ENCODE measurements at places on chromosomes 11 and 22.

- no peak for DNase-seq
These were observed 67.5 kb downstream of the MYEOV start for GRCh38 chr11:69361466-69361865.

GRCh38 chr11:100640646-100641045 lies 46.4 kb upstream of the ARHGAP42 start:
- DNase-seq = peak; percentile 57

DNA sequence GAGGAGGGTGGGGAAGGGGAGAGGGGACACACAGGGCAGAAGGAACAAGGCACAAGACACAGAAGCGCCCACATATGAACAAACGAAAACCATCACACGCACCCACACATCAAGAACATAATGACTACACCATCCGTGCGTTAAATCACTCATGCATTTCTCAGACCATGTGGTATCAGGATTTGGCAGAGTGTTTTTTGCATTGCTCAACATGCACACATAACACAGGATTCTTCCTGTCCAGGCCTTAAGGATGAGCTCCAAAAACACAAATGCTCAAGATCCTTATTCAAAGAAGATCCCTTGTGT lies 309.5 kb downstream of the CADM1 start:
- no peak for DNase-seq

DNA sequence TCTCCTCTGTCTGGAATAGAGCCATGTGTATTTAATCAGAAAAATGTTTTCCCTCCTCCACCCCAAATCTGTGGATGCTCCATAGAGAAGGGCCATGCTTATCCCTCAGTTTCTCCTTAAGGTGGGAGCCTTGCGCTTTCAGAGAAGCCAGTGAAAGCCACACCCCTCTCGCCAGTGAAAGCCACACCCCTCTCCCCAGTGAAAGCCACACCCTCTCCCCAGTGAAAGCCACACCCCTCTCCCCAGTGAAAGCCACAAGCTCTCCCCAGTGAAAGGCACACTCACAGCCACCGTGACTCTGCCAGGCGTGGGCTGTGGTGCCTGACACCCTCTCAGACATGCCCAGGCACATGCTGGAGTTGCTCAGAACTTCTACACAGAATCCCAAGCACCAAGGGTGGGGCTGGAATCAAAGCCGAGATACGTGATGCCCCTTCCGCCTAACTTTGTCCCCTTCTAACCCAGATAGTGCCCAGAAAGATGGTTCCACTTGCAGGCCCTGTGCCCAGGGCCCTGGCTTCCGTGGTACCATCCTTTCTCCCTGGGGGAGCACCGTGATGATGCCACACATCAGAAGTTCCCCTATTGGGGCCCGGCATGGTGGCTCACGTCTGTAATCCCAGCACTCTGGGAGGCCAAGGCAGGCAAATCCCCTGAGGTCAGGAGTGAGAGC lies 16.5 kb upstream of the PRR5 start:
- DNase-seq = peak; percentile 72

GRCh38 chr22:38700789-38701628 lies at the start of gene JOSD1:
Gene JOSD1 (minus strand): TSS chr22:38700943. CDS start chr22:38699987, 956 bp downstream.
- DNase-seq = peak; percentile 95

GRCh38 chr22:24326266-24326665 lies 55.6 kb downstream of the SPECC1L start:
- DNase-seq = no peak

DNA sequence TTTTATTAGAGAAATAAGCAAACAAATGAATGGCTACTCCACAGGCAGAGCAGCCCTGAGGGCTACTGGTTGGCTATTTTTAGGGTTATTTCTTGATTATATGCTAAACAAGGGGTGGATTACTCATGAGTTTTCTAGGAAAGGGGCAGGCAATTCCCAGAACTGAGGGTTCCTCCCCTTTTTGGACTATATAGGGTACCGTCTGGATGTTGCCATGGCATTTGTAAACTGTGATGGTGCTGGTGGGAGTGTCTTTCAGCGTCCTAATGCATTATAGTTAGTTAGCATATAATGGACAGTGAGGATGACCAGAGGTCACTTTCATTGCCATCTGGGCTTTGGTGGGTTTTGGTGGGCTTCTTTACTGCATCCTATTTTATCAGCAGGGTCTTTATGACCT lies 19.2 kb downstream of the SLC22A6 start:
- no peak for DNase-seq

Measured in choroid plexus epithelial cell (primary cell).